ENCODE measurements at places on chromosomes 5 and 9.

- no peak for DNase-seq
These were observed 14.4 kb upstream of the ZFR start for GRCh38 chr5:32458880-32459495.

GRCh38 chr5:96584712-96585111 lies 77.5 kb upstream of the CAST start:
- DNase-seq, result no peak

- DNase-seq, result no peak
These were observed 613.5 kb downstream of the TLE4 start for GRCh38 chr9:80185112-80185738.

DNA sequence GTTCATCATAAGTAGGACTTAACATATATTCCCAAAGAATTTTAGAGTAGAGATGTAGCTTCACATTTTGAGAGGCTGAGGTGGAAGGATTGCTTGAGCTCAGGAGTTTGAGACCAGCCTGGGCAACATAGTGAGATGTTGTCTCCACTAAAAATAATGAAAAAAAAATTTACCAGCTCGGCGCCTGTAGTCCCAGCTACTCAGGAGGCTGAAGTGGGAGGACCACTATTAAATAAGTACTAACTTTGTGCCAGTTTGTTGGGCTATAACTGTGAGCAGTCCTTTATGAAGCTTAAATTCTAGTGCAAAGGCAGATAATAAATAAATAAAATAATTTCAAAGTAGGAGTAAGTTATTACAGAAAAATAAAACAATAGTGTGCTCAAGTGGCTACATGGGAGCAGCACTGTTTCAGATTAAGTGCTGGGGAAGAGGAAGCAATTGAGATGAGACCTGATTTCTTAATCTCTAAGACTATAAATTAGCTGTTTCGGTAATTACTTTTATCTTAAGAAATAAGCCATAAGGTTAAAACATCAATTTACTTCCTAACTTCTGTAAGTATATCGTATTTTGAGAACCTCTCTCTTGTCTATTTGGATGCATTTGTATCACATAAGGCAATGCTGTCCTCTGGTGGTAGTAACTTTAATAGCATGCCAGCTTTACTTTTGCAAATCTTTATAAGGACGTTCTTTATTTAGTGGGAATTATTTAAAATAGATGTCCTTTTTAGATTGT lies 98.9 kb downstream of the CSNK1G3 start:
- no peak for DNase-seq

DNA sequence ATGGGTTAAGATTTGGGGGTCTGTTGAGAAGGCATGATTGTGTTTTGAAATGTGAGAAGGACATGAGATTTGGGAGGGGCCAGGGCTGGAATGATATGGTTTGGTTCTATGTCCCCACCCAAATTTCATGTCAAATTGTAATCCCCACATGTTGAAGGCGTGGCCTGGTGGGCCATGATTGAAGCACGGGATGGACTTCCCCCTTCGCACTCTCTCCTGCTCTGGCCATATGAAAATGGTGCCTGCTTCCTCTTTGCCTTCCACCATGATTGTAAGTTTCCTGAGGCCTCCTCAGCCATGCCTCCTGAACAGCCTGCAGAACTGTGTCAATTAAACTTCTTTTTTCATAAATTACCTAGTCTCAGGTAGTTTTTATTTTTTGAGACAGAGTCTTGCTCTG lies 14.7 kb upstream of the NOTCH1 start:
- no peak for DNase-seq

DNA sequence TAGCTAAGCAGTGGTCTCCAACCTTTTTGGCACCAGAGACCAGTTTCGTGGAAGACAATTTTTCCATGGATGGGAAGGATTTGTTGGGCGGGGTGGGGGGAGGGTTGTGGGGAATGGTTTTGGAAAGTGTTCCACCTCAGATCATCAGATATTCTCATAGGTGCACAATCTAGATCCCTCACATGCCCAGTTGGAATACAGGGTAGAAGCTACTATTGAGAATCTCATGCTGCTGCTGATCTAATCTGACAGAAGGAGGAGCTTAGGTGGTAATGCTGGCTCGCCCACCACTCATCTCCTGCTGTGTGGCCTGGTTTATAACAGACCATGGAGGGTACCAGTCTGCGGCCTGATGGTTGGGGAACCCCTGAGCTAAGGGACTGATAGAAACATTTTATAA lies 662.7 kb upstream of the RGMB start:
- DNase-seq, result no peak

DNA sequence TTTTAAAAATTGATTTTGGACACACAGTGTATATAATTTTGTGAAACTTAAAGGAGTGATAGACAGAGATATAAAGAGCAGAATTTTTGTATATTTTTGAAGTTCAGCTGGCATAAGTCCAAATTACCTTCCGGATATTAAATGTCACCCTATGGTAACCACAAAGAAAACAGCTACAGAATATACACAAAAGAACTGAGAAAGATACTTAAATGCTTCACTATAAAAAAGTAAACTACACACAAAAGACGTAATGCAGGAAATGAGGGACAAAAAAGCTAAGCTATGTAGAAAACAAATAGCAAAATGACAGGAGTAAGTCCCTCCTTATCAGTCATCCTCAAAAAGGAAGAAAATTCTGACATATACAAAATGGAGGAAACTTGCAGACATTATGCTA lies 29.4 kb downstream of the HACD4 start:
- no peak for DNase-seq

- DNase-seq, result no peak
These were observed 44.0 kb upstream of the MAN2A1 start for GRCh38 chr5:109645707-109646192.

GRCh38 chr9:135515083-135515951 lies 5.9 kb upstream of the LCN1 start:
- DNase-seq, result no peak

- DNase-seq, result no peak
These were observed 7.8 kb upstream of the TEX48 start for GRCh38 chr9:114689813-114690212.

GRCh38 chr5:99000876-99001275 lies 72.1 kb upstream of the CHD1 start:
- no peak for DNase-seq

DNA sequence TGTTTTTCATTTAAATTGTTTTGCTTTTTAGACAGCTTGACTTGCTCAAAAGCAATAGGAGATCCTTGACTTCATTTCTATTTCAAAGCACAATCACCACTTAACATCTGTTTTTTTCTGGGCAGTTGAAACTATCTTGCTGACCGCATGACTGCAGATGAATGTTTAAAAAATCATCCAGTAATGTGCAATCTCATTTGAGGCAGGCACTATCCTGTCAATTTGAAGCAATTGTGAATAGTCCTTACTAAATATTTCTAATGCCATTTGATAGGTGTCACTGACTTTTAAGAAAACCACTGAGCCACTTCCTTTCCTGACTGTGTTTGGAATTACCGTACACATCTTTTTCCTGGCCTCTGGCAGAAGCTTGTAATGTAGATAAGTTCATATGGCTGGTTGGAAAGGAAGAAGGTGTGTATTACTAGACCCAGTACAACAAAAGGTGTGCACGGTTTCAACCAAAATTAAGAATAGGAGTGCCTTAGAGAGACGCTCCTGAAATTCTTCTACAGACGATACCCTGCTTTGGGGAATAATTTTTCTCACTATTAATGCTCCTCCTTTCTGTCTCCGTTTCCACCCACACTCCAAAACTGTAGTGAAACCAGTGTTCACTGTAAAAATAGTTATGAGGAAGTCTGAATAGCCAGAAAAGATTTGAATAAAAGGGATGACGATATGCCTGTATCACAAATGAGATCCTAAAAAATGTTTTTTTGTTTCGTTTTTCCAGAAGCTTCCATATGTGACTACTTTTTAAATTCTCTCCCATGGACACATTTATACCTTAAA lies 136.7 kb upstream of the MOCS2 start:
- no peak for DNase-seq

- no peak for DNase-seq
These were observed 29.2 kb downstream of the HOMER1 start for GRCh38 chr5:79484731-79485130.

GRCh38 chr9:14315875-14316601 lies 2.1 kb upstream of the NFIB start:
- DNase-seq, result peak; percentile 54

GRCh38 chr5:109992264-109992915 lies 302.7 kb downstream of the MAN2A1 start:
- DNase-seq, result no peak

- peak; percentile 69 for DNase-seq
These were observed 18.3 kb upstream of the MLLT3 start for GRCh38 chr9:20640331-20641187.

DNA sequence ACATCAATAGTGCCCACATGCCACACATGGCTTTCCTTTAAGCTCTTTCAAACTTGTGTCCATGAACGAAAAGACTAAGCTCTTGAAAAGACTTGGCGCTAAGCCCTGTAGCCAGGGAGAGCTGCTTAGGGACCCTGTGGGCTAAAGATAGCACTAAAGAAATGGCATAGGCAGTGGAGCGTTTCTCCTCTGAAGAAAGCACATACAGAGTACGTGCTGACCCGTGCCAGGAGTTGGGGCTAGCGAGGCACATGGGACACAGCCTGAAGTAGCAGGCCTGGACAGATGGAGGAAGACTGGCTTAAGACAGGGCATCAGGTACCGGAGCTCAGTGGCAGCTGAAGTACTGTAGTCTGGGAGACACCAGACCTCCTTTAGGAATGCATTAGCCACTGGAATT lies 39.7 kb downstream of the ADGRV1 start:
- DNase-seq, result no peak

GRCh38 chr5:54115735-54116403 lies 194.5 kb downstream of the ARL15 start:
- no peak for DNase-seq

DNA sequence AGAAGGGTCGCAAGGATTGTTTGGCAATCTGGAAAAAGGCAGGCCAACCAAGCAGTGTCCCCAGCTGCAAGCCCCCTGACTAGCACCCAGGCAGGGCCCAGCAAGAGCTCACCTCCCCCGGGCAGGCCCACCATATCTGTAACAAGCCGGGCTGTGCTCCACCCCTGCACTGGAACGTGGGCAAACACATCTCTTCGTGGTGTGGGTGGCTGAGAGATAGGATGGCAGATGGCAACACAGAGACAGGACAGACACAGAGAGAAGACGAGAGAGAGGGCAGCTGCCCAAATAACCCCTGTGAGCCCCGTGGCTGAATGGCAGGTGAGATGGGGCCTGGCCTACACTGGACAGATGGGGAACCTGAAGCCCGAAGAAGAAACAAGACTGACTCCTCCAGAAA lies 9.4 kb downstream of the BBLN start:
- no peak for DNase-seq

DNA sequence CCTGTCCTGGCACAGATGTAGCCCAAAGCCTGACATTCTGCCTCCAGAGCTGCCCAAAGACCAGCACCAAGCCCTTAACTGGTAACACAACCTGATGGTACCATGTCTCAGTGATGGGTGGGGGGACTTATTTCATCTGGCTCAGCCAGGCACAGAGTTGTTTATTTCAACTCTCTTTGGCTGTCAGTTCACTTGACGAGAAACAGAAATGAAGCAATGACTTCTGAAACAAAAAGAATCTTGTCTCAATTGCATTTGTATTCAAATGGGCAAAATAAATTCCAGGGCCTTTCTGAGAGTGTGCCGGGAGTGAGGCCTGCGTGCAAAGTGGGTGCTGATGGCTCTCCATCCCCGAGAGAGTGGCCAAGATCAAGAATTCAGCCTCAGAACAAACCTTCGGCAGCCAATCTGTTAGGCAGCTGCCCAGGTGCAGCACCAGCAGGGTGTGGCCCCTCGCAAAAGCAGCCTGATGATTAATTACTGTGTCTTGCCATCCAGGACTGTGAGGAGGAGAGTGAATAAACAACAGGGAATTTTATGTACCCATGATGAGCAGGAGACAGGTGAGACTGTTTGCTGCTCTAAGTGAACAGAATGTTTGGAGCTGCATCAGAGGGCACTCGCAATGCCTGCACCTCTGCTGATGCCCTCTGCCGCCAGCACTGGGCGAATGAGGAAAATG lies 238.0 kb downstream of the HSPA4 start:
- DNase-seq, result peak; percentile 53

DNA sequence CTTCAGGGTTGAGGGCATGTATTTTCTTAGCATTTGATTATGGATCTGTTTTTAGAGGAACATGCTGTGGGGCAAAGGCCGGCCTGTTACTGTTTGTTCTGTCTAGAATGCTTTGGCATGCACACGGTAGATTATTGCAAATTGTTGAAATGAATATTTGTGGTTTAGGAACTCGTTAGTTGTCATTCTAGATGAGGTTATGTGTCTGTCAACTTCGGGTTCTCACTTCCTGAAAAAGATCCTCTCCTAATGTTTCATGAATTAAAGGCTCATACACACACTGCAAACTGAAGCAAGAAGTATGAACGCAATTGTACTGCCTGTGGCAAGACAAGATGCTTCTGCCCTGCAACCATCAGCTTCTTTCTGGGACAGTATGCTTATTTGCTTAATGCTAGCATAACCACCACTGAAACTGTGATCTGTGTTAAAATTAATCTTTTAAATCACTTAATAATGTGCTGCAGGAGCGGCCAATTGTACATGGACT lies 99.6 kb downstream of the BASP1 start:
- peak; percentile 95 for DNase-seq

GRCh38 chr5:91957666-91958065 lies 574.5 kb upstream of the ARRDC3 start:
- DNase-seq, result no peak

- peak; percentile 7 for DNase-seq
These were observed 628.7 kb upstream of the ZNF608 start for GRCh38 chr5:125375143-125375542.

GRCh38 chr9:89901920-89902319 lies 297.1 kb downstream of the GADD45G start:
- no peak for DNase-seq

DNA sequence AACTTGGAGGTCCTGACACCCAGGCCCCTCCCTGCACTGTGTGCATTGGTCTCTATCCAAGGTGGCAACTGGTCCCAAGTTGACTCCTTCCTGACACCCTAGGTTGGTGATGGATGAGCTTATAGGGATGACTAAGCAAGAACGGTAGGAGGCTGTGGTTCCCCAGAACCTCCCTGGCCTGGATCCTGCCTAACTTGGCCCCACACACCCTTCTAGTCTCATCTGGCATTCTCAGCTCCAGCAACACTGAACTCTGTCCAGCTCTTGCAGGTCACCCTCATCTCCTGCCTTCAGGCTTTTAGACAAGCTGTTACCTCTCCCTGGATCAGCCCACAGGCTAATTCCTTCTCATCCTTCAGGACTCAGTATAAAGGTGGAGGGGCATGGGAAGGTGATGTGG lies 16.5 kb downstream of the AQP3 start:
- no peak for DNase-seq

DNA sequence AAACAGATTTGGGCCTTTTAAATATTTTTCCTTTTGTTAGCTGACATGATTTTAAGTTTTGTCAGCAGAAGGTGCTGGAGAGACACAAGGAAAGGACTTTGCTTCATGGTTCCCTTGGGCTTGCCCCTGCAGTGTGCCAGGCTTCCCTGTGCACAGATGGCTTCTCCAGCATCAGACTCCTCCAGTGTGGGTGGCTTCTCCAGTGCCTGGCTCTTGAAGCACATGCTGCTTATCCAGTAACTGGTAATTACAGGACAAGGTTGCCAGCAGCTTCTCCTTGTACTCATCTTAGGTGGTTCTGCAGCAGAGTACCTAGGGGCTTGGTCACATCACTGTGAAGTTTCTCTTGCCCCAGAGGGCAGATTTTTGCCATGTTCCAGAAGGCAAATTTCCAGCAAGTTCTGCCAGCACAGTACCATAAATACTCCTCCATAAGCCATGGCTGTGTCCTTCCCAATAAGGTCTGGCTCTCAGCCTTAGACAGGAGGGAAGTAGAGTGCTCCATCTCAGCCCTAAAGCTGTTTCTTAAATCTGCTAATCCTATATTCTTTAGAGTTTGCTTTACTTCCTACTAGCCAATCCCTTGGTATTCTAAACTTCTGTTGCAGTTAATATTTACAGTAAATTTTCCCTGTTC lies 62.4 kb downstream of the PJA2 start:
- no peak for DNase-seq

All from NCI-H526 (cell line).